Uterine smooth muscle cell (primary cell): ENCODE measurements at places on chromosomes 5 and 9. TPM values are rescaled to one million over a fixed set of nuclear protein-coding genes. Genes with fewer than 3 reads are reported as not detected.

DAP gene
- total RNA-seq: 41.6 and 52.6 TPM in 2 replicates

PCDHGA6 gene
- 1.7 and 3.2 TPM in 2 replicates for total RNA-seq

BTNL3 gene
- total RNA-seq: not detected in 2 replicates

HOMER1 gene
- total RNA-seq: 12.1 and 21.5 TPM in 2 replicates

RAB3C gene
- not detected in 2 replicates for total RNA-seq

PAEP gene
- total RNA-seq: not detected in 2 replicates

GARIN3 gene
- not detected in 2 replicates for total RNA-seq

ZNF618 gene
- 11.4 and 12.8 TPM in 2 replicates for total RNA-seq

LOX gene
- 22.4 and 58.0 TPM in 2 replicates for total RNA-seq

TEX53 gene
- total RNA-seq: not detected in 2 replicates

N4BP3 gene
- 0.89 and 1.1 TPM in 2 replicates for total RNA-seq

LCN1 gene
- total RNA-seq: 0.12 TPM in 1 of 2 replicates, not detected in the other

SV2C gene
- total RNA-seq: under 0.01 TPM in 1 of 2 replicates, not detected in the other

CTSV gene
- 0.62 and 0.89 TPM in 2 replicates for total RNA-seq

NDUFAF2 gene
- 39.1 and 44.2 TPM in 2 replicates for total RNA-seq

SH2D3C gene
- 0.11 and 0.25 TPM in 2 replicates for total RNA-seq

SURF4 gene
- total RNA-seq: 547 and 670 TPM in 2 replicates

CDX1 gene
- 0.12 TPM in 1 of 2 replicates, not detected in the other for total RNA-seq

NEK6 gene
- total RNA-seq: 35.6 and 42.1 TPM in 2 replicates

RUFY1 gene
- 61.6 and 81.6 TPM in 2 replicates for total RNA-seq

CTXN3 gene
- not detected in 2 replicates for total RNA-seq

PCDHB13 gene
- under 0.01 and 0.12 TPM in 2 replicates for total RNA-seq

RELL2 gene
- total RNA-seq: 4.9 TPM in 2 replicates

RNF183 gene
- 0.37 TPM in 1 of 2 replicates, not detected in the other for total RNA-seq

SH3GL2 gene
- total RNA-seq: 0.33 and 0.50 TPM in 2 replicates

FABP6 gene
- total RNA-seq: not detected in 2 replicates

GDA gene
- total RNA-seq: 0.11 TPM in 1 of 2 replicates, not detected in the other

PROB1 gene
- 0.87 and 1.00 TPM in 2 replicates for total RNA-seq

ADAMTS2 gene
- 31.4 and 52.6 TPM in 2 replicates for total RNA-seq

TRIM7 gene
- total RNA-seq: 2.1 and 2.4 TPM in 2 replicates

CARD9 gene
- 2.1 and 3.4 TPM in 2 replicates for total RNA-seq

AFAP1L1 gene
- total RNA-seq: 7.5 and 8.3 TPM in 2 replicates

CNOT8 gene
- total RNA-seq: 49.9 and 59.3 TPM in 2 replicates

LHX3 gene
- under 0.01 TPM in 1 of 2 replicates, not detected in the other for total RNA-seq

BARX1 gene
- total RNA-seq: not detected in 2 replicates

CEP72 gene
- total RNA-seq: 5.6 and 8.4 TPM in 2 replicates

FAM53C gene
- 24.0 and 26.9 TPM in 2 replicates for total RNA-seq

PDE6A gene
- not detected in 2 replicates for total RNA-seq

PTGDS gene
- total RNA-seq: 1.2 and 40.7 TPM in 2 replicates

AQP7 gene
- total RNA-seq: under 0.01 TPM in 1 of 2 replicates, not detected in the other

SLC6A7 gene
- under 0.01 TPM in 1 of 2 replicates, not detected in the other for total RNA-seq

SHOC1 gene
- total RNA-seq: under 0.01 TPM in 1 of 2 replicates, not detected in the other

PCDHA8 gene
- total RNA-seq: 0.11 and 0.12 TPM in 2 replicates

PCDHB15 gene
- under 0.01 and 0.37 TPM in 2 replicates for total RNA-seq

SPEF2 gene
- total RNA-seq: 4.8 and 7.6 TPM in 2 replicates

FBP2 gene
- not detected in 2 replicates for total RNA-seq

STOML2 gene
- 227 and 303 TPM in 2 replicates for total RNA-seq

ZNF658 gene
- total RNA-seq: 4.6 and 6.2 TPM in 2 replicates

TICAM2 gene
- total RNA-seq: 4.1 and 7.6 TPM in 2 replicates

ANKRD18B gene
- 2.3 and 6.7 TPM in 2 replicates for total RNA-seq

SLC6A19 gene
- not detected in 2 replicates for total RNA-seq

IFNA21 gene
- total RNA-seq: not detected in 2 replicates

BAAT gene
- total RNA-seq: under 0.01 TPM in 2 replicates

HAND1 gene
- not detected in 2 replicates for total RNA-seq

PCDHGA7 gene
- 1.3 and 4.0 TPM in 2 replicates for total RNA-seq

AMBP gene
- not detected in 2 replicates for total RNA-seq

CCDC69 gene
- total RNA-seq: 1.5 and 2.0 TPM in 2 replicates

ENTREP1 gene
- total RNA-seq: not detected in 2 replicates
